ENCODE measurements at places on chromosomes 11 and 22.

DNA sequence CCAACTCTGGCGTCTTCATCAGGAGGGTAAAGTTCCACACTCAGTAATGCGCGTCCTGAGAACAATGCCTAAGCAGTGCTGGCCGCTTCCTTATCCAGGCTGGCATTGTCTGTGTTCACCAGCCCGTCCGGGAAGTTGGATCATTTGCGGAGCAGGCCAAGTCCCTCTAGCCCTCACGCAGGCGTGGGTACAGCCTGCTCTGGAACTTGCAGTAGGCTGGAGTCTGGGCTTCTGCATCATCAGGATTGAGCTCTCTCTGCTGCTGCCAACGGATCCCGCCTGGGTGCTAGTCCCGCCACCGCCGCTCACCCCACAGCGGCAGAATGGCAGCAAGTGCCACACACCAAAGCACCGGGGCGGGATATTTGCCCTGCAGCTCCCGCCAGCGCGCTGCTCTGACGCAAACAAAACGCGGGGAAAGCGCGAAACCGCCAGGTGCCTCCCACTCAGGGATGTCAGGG is 29.0 kb downstream of the GLYATL1 start:
- DNase-seq, result peak; percentile 12

DNA sequence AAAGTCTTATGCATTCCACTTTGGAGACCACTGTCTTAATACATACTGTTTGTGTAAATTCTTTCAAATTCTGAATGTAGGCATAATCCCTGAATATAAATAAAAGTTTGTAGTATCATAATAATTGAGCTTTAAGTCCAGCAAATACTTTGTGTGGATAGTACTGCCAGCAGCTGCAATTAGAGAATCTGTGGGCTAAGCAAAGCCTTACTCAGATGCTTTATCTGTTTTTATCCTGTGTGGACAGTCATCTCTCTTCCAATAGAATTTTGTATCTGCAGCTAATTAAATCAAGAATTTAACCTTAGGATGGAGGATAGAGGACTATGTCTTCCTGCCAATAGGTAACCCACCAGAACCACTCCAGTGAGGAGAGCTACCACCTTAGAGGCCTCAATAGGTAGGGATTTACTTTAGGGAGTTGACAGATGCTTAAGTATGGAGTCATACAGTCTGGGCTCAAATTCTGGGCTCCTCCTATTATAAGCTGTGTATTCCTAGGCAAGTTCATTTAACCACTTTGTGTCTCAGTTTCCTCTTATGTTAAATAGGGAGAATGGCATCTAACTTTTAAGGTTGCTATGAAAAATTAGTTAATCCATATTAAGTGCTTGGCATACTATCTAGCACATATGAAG is 71.1 kb downstream of the STIM1 start:
- no peak for DNase-seq

DNA sequence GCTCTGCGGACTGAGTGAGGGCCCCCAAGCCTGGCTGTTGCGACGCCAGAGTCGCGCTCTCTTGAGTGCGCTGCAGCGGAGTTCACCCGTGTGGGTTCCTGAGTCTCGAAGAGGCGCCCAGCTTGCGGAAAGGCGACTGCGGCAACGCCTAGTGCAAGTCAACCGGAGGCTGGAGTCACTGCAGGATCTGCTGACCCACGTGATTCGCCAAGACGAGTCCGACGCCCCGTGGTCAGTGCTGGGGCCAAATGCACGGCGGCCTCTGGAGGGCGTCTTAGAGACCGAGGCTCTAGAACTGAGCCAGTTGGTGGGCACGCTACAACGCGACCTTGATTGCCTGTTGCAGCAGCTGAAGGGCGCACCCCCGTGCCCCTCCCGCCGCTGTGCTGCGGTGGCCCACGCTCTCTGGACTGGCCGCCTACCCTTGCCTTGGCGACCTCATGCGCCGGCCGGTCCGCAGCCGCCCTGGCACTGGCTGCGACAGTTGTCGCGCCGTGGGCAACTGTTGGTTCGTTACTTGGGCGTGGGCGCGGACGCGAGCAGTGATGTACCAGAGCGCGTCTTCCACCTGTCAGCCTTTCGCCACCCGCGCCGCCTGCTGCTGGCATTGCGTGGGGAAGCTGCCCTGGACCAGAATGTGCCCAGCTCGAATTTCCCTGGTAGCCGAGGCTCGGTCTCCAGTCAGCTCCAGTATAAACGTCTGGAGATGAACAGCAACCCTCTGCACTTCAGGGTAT is 32.6 kb downstream of the RRP8 start:
- DNase-seq, result no peak

- DNase-seq, result no peak
Observed at GRCh38 chr11:7927635-7928034, 3.4 kb downstream of the OR10A6 start.

DNA sequence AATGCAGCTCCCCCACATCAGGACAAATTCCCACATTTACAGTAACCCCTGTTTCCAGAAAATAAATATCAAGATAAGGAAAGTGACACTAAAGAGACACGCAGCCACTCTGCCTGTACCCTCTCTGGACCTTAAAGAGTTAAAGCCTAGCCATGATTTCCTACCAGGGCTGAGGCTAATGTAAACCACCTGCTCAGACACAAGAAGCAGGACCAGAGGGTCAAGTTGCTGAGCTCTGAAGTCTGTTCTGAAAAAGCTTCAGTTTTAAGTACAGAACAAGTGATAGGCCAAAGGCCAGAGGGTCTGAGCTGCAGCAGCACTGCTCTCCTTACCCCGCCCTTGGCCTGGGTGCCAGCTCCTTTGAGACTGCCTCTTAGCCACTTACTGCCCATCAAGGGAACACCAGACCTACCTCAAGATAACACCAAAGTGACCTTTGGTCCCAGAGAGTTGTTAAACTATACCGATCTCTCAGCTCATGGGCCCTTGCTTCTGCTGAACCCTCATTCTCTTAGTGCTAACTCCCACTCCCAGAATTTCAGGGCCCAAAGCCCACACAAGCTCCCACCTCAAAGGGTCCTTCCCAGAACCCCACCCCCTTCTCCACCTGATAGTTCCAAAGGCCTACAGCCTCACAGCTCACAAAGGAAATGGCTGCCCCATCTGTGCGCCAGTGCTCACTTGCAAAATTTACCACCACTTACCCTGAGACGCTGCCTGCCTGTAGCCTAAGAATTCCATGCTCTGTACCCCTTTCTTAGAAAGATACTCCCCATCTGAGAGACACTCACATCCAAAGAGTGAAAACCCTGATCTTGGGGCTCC is 40.5 kb downstream of the IL18BP start:
- peak; percentile 88 for DNase-seq

DNA sequence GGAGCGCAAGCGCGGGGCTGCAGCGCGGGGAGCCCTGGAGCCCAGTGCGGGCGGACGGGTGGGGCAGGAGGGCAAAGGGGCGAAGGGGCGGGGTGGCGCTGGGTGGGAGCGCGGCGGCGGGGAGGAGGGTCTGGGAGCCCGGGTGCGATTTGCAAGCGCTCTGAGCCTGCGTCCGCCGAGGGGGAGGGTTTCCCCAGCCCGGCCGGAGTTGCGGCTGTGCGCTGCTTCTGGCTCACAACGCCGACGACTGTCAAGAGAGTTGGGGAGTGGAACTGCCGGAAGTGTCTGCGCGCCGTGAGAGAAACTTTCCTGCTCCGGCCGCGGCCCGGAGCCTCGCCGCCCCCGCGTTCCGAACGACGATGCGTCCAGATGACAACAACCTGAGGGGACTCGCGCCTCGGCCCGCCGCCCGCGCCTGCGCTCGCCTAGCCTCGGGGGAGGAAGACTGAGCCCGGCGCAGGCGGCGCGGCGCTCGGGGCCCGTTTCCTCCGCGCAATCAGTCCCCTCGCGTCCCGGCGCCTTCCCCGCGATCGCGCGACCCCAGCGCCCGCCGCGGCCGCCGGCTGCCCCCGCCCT is at the start of gene ARHGAP42:
TSS of gene ARHGAP42 (plus strand) at position 235 of the 576 bp plus-strand sequence. CDS start 391 bp downstream, outside the sequence.
- DNase-seq, result peak; percentile 53
